ENCODE measurements at places on chromosomes 1 and 21. TPM values are rescaled to one million over a fixed set of nuclear protein-coding genes. Genes with fewer than 3 reads are reported as not detected.

HEYL gene
- total RNA-seq = not detected

GPR37L1 gene
- not detected for total RNA-seq

ASAP3 gene
- total RNA-seq = not detected

DNA sequence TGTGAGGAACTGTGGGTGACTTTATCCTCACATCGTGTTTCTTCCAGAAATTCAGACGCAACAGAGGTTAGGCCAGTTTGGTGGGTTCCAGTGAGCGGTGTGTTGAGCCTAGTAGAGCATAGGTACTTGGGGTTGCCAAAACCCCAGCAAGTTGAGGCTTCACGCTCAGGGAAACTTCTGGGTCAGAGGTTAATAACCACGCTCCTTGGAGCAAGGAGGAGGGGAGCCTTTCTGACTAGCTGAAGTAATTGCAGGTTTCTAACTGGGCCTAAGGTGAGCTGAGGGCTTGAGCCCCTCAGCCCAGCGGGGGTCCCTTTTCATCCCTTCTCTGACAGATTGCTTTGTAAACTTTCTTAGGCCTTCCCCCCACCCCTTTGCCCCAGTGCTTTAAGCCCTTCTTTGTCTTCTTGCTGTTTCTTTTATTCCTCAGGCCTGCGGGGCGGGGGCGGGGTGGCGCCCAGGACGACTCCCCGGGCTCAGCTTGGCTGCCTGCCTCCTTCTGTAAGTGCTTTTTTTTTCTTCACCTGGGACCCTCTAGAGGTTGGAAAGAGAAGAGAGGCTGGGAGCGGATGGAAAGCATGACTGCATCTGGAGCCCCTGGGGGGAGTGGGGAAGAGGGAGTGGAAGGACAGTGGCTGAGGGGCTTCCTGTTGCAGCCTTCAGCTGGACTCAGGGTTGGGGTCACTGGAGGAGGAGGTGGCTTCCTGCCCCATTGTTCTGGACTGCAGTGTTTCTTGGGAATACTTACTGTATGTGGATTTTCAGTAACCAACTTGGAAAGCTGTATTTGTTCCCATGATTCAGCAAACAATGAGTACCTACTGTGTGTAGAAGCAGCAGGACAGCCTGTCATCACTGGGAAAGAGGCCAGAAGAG lies 1.3 kb upstream of the ZNF436 start:
- H3K4me1 ChIP-seq = peaks cover 30% of the 10 kb centered on the region
- no peak overlapping the region for H3K4me3 ChIP-seq
- H3K27me3 ChIP-seq = no peaks in the 10 kb centered on the region
- DNase-seq = no peak
- H3K36me3 ChIP-seq = peaks cover 15% of the 10 kb centered on the region
- H3K27ac ChIP-seq = no peak overlapping the region

GRCh38 chr1:77371396-77371795 lies 89.6 kb downstream of the AK5 start:
- no peaks in the 10 kb centered on the region for H3K27me3 ChIP-seq
- no peak overlapping the region for H3K4me3 ChIP-seq
- no peaks in the 10 kb centered on the region for H3K4me1 ChIP-seq
- no peak overlapping the region for H3K27ac ChIP-seq
- H3K36me3 ChIP-seq = no peaks in the 10 kb centered on the region

GRCh38 chr1:41218152-41218551 lies 24.0 kb downstream of the SCMH1 start:
- peaks cover 7% of the 10 kb centered on the region for H3K4me1 ChIP-seq
- DNase-seq = no peak
- H3K27me3 ChIP-seq = no peaks in the 10 kb centered on the region
- no peak overlapping the region for H3K27ac ChIP-seq
